Activated CD4-positive, alpha-beta T cell treated with anti-CD3 and anti-CD28 coated beads for 1 hour (primary cell): ENCODE measurements at places on chromosomes 1 and 21.

- peak; percentile 7 for DNase-seq
Measured at GRCh38 chr1:23019863-23020625, 776 bp downstream of the KDM1A start.

GRCh38 chr1:206575165-206575893 lies 36.9 kb downstream of the EIF2D start:
- DNase-seq = no peak

DNA sequence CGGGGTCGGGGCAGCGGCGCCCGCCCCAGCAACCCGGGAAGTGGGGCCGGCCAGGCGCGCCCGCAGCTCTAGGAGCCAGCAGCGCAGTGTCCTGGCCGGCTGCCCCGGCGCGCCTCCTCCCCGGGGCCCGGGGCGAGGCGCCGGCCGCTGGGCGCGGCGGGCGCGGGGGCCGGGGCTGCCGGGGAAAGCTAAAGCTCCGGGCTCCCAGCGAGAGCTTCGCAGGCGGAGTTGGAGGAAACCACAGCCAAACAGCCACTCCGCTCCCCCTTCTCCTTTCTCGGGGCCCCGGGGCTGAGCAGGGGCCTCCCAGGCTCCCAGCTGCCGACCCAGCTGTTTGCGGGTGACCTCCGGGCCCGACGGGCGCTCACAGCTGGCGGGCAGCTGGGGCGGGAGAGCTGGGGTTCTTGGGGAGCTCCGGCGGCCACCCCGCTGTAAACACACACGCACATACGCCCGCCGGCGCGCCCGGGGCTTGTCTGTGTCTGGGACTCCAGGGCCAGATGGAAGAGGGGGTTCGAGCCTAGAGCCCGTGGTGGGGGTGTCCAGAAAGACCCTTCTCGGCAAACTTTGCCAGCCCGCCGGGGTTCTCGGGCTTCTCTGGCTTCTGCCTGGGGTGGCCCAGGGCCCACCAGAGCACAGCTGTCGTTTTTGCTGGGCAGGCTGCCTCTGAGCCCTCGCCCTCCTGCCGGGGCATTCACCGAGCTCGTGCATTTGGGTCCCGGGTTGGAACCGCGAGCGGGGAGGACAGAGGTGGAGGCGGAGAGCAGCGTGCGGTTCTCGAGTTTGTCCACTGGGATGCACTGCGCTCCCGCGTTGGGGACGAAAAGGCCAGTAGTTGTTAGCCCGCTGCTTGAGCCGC lies 1.5 kb downstream of the AJAP1 start:
- no peak for DNase-seq

- DNase-seq = no peak
Measured at GRCh38 chr21:38386967-38387366, 111.3 kb downstream of the ERG start.

GRCh38 chr1:53273526-53273925 lies 35.2 kb upstream of the MAGOH start:
- DNase-seq = no peak

DNA sequence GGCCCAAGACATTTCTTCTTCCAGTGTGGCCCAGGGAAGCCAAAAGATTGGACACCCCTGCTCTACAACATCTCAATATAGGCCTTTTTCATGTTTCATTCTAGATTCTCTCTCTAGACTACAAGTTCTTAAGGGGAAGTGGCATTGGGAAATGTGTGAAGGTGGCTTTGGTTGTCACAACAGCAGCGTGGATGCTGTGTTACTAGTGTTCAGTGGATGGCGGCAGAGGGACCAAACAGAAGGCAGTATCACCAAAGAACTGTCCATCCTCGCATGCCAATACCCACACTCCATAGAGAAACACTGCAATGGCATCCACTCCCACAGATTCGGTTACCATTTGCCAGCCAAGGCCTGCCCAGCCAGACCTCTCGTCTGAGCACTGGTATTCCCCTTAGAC lies 24.3 kb upstream of the IFNAR2 start:
- DNase-seq = no peak

- no peak for DNase-seq
Measured at GRCh38 chr1:44101328-44101727, 17.3 kb upstream of the KLF17 start.

- no peak for DNase-seq
Measured at GRCh38 chr21:41953249-41953830, 478 bp downstream of the C2CD2 start.

DNA sequence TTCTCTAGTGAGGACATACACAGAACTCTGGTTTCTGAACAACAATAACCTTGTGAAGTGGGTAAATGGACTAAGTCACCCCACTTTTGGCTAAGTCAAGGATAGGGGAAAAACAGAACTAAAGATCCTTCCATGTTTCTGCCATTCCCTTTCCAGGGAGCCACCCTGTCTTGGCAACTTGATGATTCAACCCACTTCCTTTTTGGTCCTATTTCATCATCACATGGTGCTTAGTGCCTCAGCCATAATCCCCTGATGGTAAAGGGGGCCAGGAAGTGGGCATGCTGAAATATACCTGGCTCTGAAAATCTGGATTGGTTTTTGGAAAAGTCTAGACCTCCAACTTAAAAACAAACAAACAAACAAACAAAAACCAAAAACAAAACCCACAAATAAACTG lies 206.4 kb upstream of the FOXD3 start:
- no peak for DNase-seq

- no peak for DNase-seq
Measured at GRCh38 chr1:27649306-27649635, 14.3 kb upstream of the FGR start.

- DNase-seq = no peak
Measured at GRCh38 chr21:21412096-21412495, 413.9 kb downstream of the NCAM2 start.

GRCh38 chr1:191508239-191508638 lies 650.0 kb upstream of the RGS18 start:
- DNase-seq = no peak

DNA sequence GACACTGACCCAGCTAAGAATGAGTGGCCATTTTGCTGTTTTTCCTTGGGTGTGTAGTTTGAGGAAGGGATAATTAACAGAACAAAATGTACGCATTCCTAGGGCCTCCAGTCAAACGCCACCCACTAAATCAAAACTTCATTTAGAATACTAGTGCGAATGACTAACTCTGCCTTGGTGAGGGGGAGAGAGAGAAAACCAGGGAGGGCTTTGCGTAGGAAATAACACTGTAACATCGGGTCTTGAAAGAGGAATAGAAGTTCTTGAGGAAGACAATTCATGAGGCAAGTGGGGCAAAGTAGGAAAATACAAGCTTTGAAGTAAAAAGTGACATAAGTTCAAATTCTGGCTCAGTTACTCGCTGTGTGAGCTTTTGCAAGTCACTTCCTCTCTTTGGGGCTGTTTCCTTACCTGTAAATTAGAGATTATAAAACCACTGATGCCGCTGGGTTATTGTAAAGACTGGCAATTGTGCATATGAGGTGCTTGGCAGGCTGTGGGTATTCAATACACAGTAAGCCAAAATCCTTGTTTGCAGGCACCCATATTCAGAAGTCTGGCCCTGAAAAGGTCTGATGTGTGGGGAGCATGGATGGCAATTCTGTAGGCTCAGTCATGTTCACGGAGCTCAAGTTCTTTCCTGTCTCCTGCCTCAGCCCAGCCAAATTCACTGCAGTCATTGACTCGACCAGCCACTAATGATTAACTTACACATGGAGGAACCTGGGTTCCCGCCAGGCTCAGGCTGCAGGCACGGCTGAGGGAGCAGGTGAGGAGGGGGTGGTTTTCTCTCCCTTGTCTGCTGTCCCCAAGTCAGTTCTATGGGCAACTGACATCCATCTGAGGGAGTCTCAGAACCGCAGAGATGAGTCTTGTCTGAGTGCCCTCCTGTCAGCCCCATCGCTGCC lies 140.3 kb upstream of the CSF3R start:
- DNase-seq = no peak

GRCh38 chr1:236806634-236807033 lies 11.5 kb downstream of the MTR start:
- no peak for DNase-seq
